ENCODE measurements at places on chromosomes 7 and 10.

GRCh38 chr10:80280071-80280800 lies 9.2 kb downstream of the MAT1A start:
- DNase-seq, result no peak

DNA sequence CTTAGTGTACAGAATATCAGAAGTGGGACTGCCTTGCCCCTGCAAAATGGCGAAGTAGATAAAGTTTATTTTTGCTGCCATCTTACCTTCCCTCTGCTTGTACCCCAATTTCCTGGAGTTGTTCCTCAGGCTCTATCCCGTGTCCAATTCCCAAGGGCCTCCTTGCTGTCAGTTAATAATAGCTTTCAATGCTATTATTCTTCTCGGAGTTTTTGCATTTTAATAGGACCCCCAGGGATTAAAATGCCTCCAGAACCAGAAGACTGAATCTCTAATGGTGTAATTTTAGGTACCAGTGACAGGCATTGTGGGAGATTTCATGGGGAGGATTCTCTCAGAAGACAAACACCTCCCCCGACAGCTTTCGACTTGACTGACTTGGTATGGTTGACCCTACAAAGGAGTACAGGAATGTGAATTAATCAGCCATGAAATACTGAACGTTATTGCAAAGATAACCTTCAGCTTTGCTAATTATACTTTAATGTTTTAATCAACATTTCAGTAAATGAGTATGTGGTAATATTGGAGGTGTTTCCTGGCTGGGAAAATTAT lies 75.2 kb downstream of the ZNF22 start:
- DNase-seq, result no peak

- DNase-seq, result peak; percentile 88
Measured at GRCh38 chr10:121804460-121804859, 123.4 kb downstream of the ATE1 start.

DNA sequence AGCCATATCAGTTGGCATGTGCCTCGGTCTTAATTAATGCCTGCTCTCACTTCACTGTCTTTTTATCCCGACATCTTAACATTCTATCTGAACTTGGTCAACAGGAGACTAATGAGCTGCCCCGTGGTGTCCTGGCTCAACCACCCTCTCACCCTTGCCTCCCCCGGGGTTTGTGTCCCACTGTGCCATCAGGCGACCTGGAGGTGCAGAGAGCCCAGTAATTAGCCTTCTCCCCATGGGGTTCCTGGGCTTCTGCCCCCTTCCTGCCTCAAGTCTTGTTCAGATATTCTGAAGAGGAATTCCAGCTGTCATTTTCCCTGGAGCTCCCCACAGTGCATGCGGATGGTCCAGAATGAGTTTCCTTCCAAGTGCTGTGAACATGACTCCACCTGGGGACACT lies 10.1 kb upstream of the JAKMIP3 start:
- no peak for DNase-seq

- DNase-seq, result peak; percentile 42
Measured at GRCh38 chr10:9608602-9609001, 1409.1 kb upstream of the CELF2 start.

GRCh38 chr10:86708068-86708782 lies 39.9 kb downstream of the LDB3 start:
- DNase-seq, result no peak

GRCh38 chr7:94540428-94540827 lies 30.8 kb downstream of the CASD1 start:
- DNase-seq, result peak; percentile 67

DNA sequence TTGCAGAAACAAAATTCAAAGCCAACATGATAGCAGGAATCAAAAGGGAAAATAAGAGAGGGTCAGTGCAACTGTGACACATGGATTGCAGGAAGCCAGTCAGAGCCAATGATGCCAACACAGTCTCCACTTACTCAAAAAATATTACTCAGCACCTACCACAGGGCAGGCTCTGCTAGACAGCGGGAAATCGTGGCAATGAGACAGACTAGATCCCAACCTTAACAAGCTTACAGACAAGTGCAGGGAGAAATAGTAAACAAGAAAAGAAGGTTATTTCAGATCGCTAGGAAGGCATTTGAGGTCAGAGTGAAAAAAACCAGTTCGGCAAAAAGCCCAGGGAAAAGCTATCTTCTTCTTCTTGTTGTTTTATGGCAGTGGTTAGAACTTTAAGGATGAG lies 45.2 kb upstream of the NPFFR1 start:
- DNase-seq, result peak; percentile 74

GRCh38 chr7:34672430-34672829 lies 14.4 kb downstream of the NPSR1 start:
- DNase-seq, result peak; percentile 86

DNA sequence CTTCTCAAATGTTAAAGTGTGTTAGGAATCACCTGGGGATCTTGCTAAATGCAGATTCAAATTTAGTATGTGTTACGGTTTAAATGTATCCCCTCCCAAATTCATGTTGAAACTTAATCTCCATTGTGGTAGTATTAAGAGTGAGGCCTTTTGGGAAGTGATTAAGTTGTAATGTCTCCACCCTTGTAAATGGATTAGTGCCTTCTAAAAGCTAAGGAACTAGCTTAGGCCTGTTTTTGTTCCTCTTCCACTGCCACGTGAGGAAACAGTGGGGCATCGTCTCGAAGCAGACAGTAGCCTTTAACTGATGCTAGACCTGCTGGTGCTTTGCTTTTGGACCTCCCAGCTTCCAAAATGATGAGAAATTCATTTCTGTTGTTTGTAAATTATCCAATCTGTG lies 52.3 kb upstream of the SEMA3D start:
- no peak for DNase-seq

- DNase-seq, result no peak
Measured at GRCh38 chr7:2660359-2661095, 27.5 kb upstream of the AMZ1 start.

GRCh38 chr7:28958235-28958979 lies at the start of gene TRIL:
TSS of gene TRIL (minus strand) at chr7:28958330. CDS start at chr7:28958046, 284 bp downstream.
- peak; percentile 68 for DNase-seq

GRCh38 chr7:27745064-27745583 lies 5.2 kb downstream of the TAX1BP1 start:
- peak; percentile 91 for DNase-seq

DNA sequence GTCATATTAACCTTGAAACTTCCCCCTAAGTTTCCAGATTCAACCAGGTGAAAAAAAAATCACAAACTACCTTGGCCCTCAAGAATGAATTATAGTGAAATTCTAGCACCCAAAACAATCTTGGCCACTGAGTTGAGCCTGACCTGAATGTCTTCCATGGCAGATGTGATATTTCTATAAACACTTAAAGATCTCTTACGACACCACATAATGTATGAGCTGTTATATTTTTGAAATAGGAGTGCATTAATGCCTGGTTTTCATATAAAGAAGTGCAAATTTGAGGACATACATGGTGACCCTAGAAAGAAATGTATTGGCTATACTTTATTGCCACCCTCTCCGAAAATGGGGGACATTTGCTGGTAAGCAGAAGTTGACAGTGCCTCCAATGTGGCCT lies 584.1 kb upstream of the KCND2 start:
- no peak for DNase-seq

- no peak for DNase-seq
Measured at GRCh38 chr7:157769526-157770215, 432.9 kb downstream of the DNAJB6 start.

All from amniotic epithelial cell (primary cell).